ENCODE measurements at places on chromosomes 16 and 17.

- no peak for DNase-seq
These were observed 26.1 kb downstream of the HSBP1 start for GRCh38 chr16:83833921-83834320.

DNA sequence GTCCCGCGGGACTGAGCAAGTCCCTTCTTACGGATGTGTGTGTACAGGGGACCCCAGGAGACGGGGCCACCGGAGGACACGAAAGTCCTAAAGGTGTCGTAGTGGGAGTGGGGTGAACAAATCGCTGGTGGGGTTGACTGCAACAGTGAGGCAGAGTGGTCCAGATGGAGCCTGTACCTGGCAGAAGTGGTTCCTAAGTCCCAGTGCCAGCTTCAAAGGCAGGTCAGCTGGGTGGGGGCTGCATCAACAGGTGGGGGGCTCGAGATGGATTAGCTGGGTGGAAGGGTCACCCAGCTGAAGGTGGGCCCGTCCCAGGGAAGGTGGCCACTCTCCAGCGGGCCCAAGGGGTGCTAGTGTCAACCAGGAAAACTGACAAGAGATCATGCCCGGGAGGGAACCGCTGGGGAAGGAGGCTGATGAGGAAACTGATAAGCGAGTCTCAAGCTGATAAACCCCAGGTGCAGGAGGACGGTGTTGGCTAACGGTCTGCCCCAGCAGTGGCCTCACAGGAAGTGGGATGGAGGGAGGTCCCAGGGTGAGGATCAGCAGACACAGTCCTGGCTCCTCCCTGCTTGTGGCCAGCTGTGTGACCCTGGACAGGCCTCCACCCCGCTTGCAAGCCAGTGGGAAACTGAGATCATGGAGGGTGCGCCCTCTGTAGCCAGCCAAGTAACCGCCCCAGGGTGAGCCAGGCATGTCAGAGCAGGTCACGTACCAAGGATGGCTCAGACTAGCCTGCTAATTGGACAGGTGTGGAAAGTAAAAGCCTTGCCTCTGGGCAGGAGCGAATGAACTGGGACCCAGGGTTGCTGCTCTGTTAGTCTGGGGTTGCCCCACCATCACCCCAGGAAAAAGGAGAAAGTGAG is 1.0 kb downstream of the ORAI3 start:
- DNase-seq = peak; percentile 49

DNA sequence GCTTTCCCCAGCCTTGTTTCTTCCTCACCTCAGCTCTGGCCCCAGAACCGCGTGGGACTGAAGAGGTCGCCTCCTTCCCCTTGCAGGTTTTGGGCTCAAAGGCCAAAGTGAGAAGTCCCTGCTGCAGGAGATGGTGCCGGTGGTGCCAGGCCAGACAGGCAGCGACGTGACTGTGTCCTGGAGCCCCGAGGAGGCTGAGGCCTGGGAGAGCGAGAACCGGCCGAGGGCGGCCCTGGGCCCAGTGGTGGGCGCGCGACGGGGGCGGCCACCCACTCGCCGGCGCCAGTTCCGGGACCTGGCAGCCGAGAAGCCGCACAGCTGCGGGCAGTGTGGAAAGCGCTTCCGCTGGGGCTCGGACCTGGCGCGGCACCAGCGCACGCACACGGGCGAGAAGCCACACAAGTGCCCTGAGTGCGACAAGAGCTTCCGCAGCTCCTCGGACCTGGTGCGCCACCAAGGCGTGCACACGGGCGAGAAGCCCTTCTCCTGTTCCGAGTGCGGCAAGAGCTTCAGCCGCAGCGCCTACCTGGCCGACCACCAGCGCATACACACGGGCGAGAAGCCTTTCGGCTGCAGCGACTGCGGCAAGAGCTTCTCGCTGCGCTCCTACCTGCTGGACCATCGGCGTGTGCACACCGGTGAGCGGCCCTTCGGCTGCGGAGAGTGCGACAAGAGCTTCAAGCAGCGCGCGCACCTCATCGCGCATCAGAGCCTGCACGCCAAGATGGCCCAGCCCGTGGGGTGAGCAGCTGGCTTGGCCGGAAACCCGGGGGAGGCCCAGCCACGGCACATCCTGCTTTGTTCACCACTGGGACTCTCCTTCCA is 6.0 kb downstream of the ZNF213 start:
- DNase-seq = no peak

GRCh38 chr17:29664743-29665480 is 42.2 kb upstream of the CORO6 start:
- DNase-seq = no peak

DNA sequence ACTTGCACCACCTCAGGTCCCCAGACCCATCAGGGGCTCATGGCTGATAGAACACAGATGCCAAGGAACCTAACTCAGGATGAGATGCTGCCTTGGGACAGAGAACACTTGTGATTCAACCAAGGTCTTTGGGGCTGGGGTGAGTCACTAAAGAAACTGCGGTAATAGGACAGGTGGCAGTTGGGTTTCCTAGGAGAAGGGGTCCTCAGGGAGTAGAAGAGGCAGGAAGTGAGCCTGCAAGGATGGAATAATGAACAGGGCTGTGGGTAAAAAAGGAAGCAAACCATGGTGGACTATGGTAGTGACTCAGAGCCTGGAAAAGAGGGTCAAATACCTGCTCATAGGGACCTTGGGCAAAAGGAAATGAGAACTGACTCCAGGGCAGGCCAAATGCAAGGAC is 6.5 kb upstream of the PNPO start:
- DNase-seq = no peak

DNA sequence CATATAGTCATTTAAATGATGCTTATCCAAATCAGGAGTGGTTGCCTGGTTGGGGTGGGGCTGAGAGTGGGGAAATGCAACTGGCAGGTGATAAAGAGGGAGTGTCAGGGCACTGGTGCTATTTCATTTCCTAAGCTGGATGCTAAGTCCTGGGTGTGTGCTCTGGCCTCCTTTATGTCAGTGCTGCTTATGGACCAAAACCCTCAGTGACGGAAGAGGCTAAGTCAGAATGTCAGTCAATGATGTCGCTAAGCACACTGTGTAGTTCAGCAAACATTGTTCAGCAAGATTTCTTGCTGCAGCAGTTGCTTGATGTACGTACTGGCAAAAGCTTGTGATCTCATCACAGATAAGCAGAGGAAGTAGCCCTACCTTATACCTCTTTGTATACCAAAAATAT is 16.4 kb upstream of the FLCN start:
- DNase-seq = no peak

Data from nephron progenitor cell (in vitro differentiated cells).